Natural killer cell treated with Interleukin-12 subunit alpha and Interleukin-12 subunit beta and Interleukin-15 and Interleukin-18, amount 100 ng/mL, for 72 hours (primary cell): ENCODE measurements at places on chromosomes 5 and 9. TPM values are rescaled to one million over a fixed set of nuclear protein-coding genes. Genes with fewer than 3 reads are reported as not detected.

DNA sequence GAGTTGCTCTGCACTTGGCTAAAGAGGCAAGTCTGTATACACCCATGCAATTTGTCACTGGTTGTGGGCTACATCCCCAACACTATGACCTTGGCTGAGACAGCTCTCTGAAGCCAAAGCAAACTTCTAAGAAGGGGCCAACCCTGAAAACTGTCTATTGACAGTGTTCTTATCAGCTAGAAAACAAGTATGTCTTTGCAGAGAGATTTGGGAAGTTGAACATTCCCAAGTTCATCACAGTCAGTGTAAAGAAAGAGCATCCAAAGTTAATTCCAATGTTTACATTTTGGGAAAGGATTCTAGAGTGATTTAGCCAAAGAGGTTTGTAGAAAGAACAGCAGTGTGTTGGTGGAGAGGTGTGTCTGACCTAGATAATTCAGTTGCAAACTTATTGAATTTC, 711.1 kb upstream of the CHD1 start:
- no peaks in the 10 kb centered on the region for H3K36me3 ChIP-seq
- no peaks in the 10 kb centered on the region for H3K27me3 ChIP-seq
- DNase-seq, result no peak
- H3K4me1 ChIP-seq, result no peaks in the 10 kb centered on the region
- no peak overlapping the region for H3K4me3 ChIP-seq
- H3K27ac ChIP-seq, result no peak overlapping the region

CCNJL gene
- total RNA-seq, result 5.6 TPM

DNA sequence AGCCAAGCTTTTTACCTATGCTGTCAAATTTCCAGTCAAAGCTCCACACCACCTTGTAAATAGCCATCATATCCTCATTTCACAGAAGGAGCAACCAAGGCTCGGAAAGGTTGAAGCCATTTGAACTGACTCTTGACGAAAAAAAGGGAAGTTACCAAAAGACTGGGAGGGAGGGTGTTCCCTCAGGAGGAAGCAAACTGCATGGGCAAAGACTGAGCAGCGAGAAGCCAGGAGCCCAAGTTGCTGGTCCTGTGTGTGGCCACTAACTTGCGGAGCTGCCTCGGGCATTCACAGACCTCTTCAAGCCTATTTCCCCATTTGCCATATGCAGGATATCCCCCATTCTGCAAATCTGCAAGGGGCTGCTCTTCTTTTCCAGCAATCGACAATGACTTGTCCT, 37.4 kb downstream of the TTLL11 start:
- H3K4me3 ChIP-seq, result no peak overlapping the region
- no peak overlapping the region for H3K27ac ChIP-seq
- H3K4me1 ChIP-seq, result peaks cover 27% of the 10 kb centered on the region
- H3K27me3 ChIP-seq, result no peaks in the 10 kb centered on the region
- DNase-seq, result no peak
- H3K36me3 ChIP-seq, result no peaks in the 10 kb centered on the region

C5orf63 gene
- total RNA-seq, result 12.9 TPM

DNA sequence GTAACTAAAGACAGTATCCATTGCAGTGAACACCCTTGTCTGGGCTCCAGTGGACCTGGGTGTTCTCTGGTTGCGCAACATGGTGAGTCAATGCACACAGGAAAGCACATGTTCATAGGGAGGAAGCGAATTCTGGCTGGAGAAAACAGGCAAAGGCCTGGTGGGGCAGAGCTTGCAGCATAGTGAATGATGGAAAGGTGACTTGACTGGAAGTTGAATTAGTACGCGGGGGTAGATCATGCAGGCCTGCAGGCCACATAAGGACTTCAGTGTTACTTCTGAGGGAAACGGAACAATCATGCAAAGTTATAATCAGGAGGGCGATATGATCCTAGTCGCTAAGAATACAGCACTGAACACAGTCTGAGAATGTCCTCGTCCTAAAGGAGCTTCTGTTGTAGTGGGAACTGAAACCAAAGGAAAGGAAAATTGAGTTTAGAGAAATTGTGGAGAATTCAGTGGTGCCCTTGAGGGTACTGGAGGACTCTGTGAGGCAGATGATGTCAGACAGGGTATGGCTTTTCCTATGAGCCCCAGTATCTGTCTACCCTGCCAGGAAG, 71.9 kb upstream of the RANBP3L start:
- H3K4me1 ChIP-seq, result no peaks in the 10 kb centered on the region
- H3K27ac ChIP-seq, result no peak overlapping the region
- no peak for DNase-seq
- H3K27me3 ChIP-seq, result peaks cover 4% of the 10 kb centered on the region

- peaks cover 46% of the 10 kb centered on the region for H3K4me1 ChIP-seq
- H3K36me3 ChIP-seq, result peaks cover 13% of the 10 kb centered on the region
- peak overlapping the region; percentile 67 for H3K27ac ChIP-seq
- no peak overlapping the region for H3K4me3 ChIP-seq
- no peaks in the 10 kb centered on the region for H3K27me3 ChIP-seq
- peak; percentile 41 for DNase-seq
These were observed 85.7 kb downstream of the STK10 start for GRCh38 chr5:172102218-172102870.

- peaks cover 5% of the 10 kb centered on the region for H3K27me3 ChIP-seq
- no peaks in the 10 kb centered on the region for H3K36me3 ChIP-seq
- no peak for DNase-seq
- no peak overlapping the region for H3K27ac ChIP-seq
- H3K4me1 ChIP-seq, result no peaks in the 10 kb centered on the region
These were observed 316.2 kb downstream of the CWC27 start for GRCh38 chr5:65084795-65085515.

GRCh38 chr9:123643518-123643917, 286.4 kb downstream of the DENND1A start:
- no peaks in the 10 kb centered on the region for H3K27me3 ChIP-seq
- H3K27ac ChIP-seq, result no peak overlapping the region
- no peak overlapping the region for H3K4me3 ChIP-seq
- DNase-seq, result no peak
- peaks cover 17% of the 10 kb centered on the region for H3K4me1 ChIP-seq

PCDHB16 gene
- total RNA-seq, result not detected

DMGDH gene
- total RNA-seq, result not detected

- no peak for DNase-seq
- H3K36me3 ChIP-seq, result no peaks in the 10 kb centered on the region
- H3K4me1 ChIP-seq, result no peaks in the 10 kb centered on the region
- no peak overlapping the region for H3K27ac ChIP-seq
- H3K27me3 ChIP-seq, result no peaks in the 10 kb centered on the region
These were observed 277.8 kb upstream of the FTMT start for GRCh38 chr5:121573721-121574382.

GRCh38 chr5:36152324-36153297, 700 bp downstream of the SKP2 start:
- peaks cover 36% of the 10 kb centered on the region for H3K36me3 ChIP-seq
- H3K27me3 ChIP-seq, result no peaks in the 10 kb centered on the region
- peaks cover 35% of the 10 kb centered on the region for H3K4me1 ChIP-seq
- DNase-seq, result no peak

- H3K36me3 ChIP-seq, result peaks cover 4% of the 10 kb centered on the region
- no peak overlapping the region for H3K27ac ChIP-seq
- no peak overlapping the region for H3K4me3 ChIP-seq
- DNase-seq, result no peak
These were observed 160.6 kb downstream of the TAF11L14 start for GRCh38 chr5:17794815-17795214.

GRCh38 chr5:142944140-142944539, 174.0 kb downstream of the ARHGAP26 start:
- no peak overlapping the region for H3K4me3 ChIP-seq
- peaks cover 4% of the 10 kb centered on the region for H3K36me3 ChIP-seq
- H3K4me1 ChIP-seq, result peaks cover 53% of the 10 kb centered on the region
- DNase-seq, result no peak
- no peaks in the 10 kb centered on the region for H3K27me3 ChIP-seq

DNA sequence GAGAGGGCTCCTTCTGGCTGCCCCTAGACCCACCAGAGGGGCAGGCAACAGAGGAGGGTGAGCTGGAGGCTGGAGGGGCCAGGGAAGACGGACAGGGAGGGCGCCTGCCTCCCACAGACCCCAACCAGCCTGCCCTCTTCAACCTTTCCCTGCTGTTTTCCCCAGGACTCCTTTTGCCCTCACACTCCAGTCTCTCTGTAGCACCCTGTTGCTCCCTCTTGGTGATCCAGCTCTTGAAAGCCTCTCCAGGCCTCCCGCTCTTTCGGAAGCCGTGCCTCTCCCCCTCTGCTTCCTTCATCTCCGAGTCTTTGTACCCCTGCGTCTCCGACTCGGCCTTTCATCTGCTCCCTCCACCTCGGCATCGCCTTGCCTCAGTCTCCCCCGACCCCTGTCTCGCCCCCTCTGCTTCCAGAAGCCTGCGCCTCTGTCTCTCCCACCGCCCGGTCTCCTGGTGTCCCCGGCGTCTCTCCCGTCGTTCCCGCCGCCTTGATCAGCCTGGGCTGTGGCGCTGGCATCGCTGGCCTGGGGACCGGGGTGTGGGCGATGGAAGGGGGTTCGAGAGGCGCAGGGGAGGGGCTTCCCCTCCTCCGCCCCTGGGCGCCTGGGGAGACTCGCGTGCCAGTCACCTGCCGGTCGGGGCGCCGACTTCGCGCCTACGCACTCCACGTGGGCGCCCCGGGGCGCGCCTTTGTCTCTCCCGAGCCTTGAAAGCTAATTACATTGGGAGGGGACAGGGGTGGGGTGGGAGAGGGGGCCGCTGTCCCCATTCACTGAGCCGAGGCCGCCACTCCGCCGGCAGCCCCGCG, 5.3 kb upstream of the PRDM12 start:
- no peak overlapping the region for H3K27ac ChIP-seq
- H3K4me3 ChIP-seq, result no peak overlapping the region
- DNase-seq, result no peak
- H3K36me3 ChIP-seq, result no peaks in the 10 kb centered on the region
- H3K27me3 ChIP-seq, result peaks cover 26% of the 10 kb centered on the region
